GOT3 (cell line): ENCODE measurements at places on chromosomes 1 and 21.

- DNase-seq: no peak
Measured at GRCh38 chr1:22736501-22737080, 26.0 kb downstream of the EPHB2 start.

GRCh38 chr1:192954705-192955265 lies 104.4 kb downstream of the UCHL5 start:
- DNase-seq: no peak

- no peak for DNase-seq
Measured at GRCh38 chr1:220451532-220451931, 76.4 kb upstream of the MARK1 start.

DNA sequence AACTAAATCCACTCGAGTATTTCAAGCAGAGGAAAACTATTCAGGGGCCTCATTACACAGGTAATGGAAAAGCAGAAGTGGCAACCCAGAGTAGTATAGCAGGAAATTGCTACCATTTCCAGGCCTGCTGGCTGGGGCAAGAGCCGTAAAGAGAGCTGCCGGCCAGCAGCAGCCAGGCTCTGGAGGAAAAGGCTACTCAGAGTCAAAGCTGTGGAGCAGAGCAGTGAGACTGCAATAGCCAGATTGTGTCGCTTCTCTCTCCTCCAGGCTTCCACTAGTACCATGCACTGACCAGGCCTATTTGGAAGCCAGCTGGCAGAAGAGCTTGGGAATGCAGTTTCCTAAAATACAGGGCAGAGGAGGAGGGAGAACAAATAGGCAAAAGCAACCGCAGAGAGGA lies 155.5 kb downstream of the OMA1 start:
- DNase-seq: no peak

DNA sequence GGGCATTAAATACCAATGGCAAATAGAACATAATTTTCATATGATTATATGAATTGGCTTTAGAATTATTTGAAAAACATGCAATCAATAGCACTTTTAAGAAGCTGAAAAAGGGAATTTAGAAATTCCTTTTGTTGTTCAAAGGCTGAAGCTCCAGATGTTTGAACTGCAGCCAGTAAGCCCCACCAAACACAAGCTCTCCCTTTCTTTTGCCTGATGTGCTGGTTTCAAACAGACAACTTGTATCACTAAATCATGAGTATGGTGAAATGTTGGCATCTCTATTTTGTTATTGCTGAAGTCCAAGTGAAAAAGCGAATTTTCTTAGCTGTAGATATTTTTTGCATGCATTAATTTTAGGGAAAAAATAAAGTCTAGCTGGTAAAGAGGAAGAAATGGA lies 27.5 kb upstream of the NCAM2 start:
- DNase-seq: no peak

DNA sequence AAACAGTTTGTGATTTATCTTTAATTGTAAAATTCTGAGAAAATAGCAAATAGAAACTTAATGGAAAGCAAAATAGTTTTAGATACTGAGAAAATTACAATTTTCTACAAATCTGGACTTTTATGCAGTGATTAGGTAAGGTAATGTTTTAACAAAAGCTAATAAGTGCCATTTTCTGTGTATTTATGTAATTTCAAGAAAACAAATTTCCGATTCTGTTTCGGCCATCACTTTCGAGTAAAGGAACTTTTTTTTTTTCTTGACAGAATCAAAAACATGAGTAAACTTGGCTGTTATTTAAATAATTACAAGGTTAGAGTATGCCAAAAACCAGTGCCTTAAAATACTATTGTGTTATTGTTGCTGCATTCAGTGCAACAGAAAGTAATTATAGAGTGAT lies 280.4 kb upstream of the C1orf105 start:
- no peak for DNase-seq

GRCh38 chr1:37177230-37177864 lies 143.0 kb upstream of the GRIK3 start:
- no peak for DNase-seq

- peak; percentile 78 for DNase-seq
Measured at GRCh38 chr1:183234660-183235476, 48.8 kb downstream of the LAMC2 start.

- DNase-seq: no peak
Measured at GRCh38 chr21:23531444-23531843, 2075.8 kb downstream of the MRPL39 start.

- no peak for DNase-seq
Measured at GRCh38 chr1:203407296-203407695, 56.4 kb upstream of the FMOD start.

- no peak for DNase-seq
Measured at GRCh38 chr1:52748119-52748518, 21.9 kb downstream of the ZYG11B start.

- DNase-seq: no peak
Measured at GRCh38 chr1:152118915-152119314, 3.7 kb upstream of the TCHH start.

DNA sequence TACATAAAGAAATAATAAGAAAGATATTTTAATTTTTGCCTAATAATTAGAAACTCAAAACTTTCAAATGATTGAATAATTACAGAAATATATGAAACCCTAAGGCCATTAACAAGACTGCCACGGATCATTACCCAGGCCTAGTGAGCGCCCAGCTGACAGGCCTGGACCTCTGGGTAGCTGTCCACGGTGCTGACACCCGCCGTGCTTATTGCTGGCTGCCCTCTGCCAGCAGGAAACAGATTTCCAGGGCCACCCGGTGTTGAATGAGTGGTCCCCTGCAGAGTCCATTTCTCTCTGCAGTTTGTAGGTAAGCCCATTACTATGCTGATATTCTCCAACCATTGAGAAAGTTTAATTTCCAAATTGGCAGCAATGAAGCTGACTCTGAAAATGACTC lies 254.4 kb upstream of the GJB5 start:
- DNase-seq: no peak

- no peak for DNase-seq
Measured at GRCh38 chr1:230228236-230228897, 161.3 kb downstream of the GALNT2 start.

DNA sequence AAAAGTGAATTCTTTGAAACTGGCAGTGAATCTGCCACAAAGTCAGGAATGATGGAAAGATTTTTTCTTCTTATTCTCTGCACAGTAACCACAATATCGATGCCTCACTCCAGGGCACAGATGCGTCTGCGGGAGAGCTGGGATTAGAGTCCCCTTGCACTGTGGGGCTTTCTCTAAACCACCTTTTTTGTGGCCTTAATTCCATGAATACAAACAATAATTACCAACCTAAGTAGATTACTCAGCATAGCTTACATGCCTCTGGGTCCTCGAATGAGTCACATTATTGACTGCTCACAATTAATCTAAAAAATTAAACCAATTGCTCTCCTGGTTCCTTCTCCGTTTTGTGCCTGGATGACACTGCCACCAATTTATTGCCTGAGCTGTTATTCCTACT lies 125.8 kb downstream of the KAZN start:
- DNase-seq: no peak

DNA sequence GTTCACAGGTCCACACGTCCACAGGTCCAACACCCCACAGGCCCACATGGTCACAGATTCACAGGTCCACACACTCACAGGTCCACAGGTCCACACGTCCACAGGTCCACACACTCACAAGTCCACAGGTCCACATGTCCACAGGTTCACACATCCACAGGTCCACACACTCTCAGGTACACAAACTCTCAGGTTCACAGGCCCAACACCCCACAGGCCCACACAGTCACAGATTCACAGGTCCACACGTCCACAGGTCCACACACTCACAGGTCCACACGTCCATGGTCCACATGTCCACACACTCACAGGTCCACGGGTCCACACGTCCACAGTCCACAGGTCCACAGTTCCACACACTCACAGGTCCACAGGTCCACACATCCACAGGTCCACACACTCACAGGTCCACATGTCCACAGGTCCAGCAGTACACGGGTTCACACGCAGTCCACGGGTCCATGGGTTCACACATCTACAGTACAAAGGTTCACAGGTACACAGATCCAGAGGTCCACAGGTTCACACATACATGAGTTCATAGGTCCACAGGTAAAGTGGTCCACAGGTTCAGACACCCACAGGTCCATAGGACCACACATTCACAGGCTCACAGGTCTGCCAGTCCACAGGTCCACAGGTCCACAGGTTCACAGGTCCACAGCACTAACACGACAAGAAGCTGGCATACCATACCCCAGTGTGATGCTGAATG lies 39.3 kb upstream of the COL6A2 start:
- DNase-seq: no peak

DNA sequence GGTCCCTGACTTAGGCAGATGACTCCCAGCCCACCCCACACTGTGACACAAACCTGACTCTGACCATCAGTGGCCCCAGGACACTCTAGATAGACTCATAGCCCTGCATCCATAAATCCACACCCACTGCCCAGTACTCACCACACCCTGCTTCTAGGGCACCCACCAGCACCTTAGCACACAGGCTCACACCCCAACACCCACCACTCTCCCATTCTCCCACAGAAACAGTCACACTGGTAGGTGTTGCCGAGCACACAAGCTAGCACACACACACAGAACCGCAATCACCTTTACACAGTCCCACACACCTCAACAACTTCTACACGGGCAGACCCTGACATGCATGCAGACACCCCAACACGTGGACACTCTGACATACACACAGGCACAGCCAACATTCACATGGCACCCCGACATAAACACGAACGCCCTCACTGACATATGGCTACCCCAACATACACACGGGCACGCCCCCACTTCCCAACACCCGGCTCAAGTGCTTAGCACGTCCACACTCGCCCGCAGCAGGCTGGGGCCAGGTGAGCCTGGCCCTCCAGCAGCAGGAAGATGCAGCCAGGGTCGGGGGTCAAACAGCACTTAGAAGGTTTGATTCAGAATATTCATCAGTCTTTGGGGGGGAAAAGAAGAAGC lies 105.5 kb upstream of the TARDBP start:
- no peak for DNase-seq

GRCh38 chr1:36486439-36487335 lies 4.0 kb upstream of the CSF3R start:
- DNase-seq: no peak

DNA sequence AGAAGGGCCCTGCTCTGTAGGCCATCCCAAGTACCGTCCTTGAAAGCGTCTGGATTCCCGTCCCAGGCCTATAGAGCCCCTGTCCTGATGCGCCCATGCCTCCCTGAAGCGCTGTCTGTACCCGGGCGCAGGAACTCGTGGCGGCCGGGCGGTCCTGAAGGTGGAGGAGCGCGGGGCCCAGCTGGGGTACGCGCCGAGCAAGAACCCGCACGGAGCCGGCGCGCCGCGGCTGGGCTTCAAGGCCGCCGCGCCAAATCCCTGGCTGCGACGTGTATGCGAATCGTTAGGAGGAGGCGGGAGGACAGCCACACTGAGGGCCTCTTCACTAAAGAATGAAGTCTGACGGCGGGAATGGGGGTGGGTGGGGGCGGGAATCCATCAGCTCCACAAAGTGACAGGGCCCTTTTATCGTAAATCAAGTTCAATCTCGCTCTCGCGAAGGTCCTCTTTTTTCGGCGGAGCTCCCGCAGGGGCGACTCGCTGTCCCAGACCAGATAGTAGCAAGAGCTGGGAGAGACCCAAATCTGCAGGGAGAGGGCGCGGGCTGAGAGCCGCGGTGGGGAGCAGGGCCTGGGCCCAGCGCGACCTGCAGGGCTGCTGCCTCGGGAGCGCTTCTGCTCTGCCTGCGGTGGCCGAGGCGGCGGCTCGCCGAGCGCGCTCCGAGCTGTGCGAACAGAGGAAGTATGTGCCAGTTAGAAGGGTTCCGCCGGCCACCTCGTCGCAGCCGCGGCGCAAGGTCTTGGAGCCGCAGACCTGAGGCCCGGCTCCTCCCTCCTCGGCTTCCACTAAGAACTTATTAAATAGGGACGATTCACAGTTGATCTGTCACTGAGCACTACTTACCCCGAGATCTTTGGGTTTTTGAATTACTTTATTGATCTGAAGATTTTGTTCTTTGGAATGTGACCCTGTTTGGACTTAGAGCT lies 10.4 kb downstream of the BARHL2 start:
- no peak for DNase-seq

- DNase-seq: no peak
Measured at GRCh38 chr1:227317523-227318015, 723 bp downstream of the CDC42BPA start.

DNA sequence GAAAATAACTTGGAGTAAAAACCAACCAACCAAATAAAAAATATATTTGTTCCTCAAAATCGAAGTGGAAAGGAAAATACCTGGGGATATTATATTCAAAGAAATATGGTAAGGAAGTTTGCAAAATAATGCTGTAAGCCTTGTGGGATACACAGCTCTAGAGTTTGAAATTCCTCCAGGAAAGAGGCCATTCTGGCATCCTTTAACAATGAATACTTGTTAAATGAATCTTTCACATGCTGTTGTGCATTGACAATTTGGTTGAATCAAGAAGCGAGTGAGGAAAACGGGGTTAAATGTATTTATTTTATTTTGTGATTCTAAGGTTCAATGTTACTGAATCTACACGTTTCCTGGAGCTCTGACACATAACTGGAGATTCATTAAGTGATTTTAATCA lies 30.5 kb upstream of the NTNG1 start:
- DNase-seq: no peak

DNA sequence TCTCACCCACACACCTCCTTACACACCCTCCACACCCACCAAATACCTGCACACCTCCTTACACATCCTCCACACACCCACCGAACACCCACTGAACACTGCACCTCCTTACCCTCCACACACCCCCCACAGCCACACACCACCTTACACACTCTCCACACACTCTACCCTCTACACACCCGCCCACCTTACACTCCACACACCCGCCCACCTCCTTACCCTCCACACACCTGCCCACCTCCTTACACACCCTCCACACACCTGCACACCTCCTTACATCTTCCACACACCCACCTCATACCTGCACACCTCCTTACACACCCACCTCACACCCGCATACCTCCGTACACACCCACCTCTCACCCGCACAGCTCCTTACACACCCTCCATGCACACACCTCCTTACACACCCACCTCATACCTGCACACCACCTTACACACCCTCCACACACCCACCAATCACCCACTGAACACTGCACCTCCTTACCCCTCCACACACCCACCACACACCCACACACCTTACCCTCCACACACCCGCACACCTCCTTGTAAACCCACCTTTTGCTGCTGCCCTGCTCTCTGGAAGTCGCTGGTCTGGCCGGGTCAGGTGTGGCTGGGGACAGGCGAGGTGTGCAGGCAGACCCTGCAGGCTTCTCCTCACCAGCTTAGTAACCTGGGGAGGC lies 38.5 kb downstream of the COQ8A start:
- no peak for DNase-seq

- no peak for DNase-seq
Measured at GRCh38 chr1:169110236-169110635, 3.7 kb downstream of the ATP1B1 start.
